ENCODE measurements at places on chromosomes 12 and 14. TPM values are rescaled to one million over a fixed set of nuclear protein-coding genes. Genes with fewer than 3 reads are reported as not detected.

DNA sequence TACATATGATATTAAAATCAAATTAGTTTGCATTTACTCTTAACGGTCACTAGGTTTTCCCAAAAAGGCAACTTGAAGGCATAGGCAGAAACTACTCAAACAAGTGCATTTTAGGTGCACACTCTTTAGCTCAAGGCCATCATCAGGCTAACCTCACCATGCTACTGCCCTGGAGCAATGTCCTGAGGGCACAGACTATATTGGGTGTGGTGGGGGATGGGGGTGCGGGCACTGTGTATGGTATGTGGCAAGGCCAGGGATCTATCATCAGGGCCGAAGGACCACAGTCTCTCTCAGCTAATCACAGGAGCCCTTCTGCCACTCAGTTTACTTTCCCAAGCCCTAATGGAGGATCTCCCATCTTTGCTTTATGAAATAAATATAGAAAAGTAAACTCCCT, 51.9 kb downstream of the SH2B3 start:
- H3K4me1 ChIP-seq = peaks cover 18% of the 10 kb centered on the region
- no peaks in the 10 kb centered on the region for H3K27me3 ChIP-seq
- DNase-seq = no peak
- H3K4me3 ChIP-seq = no peak overlapping the region
- H3K36me3 ChIP-seq = peaks cover 32% of the 10 kb centered on the region

DNA sequence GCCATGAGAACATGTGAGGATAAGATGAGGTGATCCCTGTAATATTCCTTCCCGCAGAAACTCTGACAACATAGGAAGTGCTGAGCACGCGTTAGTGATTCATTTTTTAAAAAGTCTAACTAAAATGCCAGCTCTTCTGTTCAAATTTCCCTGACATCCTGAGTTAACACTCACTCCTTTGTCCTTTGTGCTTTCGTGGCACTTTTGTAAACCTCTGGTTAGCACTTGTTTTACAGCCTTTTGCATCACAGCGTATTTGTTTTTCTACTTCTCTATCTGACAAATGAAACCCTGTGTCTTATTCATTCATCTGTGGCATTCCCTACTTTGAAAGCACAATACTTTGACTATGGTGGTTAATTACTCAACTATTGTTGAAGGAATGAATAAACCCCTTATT, 313.6 kb downstream of the NUAK1 start:
- no peaks in the 10 kb centered on the region for H3K27me3 ChIP-seq
- H3K27ac ChIP-seq = no peak overlapping the region
- H3K4me1 ChIP-seq = no peaks in the 10 kb centered on the region
- DNase-seq = no peak

DNA sequence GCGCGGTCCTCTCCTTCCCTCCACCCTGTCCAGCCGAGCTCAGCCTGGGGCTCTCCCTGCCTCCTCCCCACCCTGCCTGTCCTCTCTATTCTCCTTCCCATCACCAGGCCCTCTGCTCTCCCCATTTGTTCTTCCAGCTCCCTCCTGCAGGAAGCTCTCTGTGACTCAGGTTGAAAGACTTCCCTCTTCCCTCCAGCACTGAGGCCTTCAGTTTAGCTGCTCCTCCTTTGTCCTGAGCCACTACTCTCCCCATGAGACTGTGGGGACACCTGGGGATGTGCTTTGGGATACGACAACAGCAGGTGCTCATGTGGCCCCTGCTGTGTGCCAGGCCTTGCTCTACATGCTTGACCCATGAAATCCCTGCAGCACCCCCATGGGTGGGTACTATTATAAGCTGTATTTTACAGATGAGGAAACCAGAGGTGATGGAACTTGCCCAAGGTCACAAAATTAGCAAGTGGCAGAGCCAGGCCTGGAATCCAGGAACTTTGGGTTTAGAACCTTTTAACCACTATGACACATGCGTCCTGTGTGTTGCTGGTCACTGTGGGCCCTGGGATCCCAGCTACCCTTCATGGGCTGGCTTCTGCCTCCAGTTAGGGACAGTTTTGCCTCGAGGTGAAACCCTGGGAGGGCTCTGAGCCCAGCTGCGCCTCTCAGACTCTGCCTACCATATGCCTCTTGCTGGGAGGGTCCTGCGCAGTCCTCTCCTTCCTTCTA, 5.5 kb downstream of the KRT80 start:
- H3K36me3 ChIP-seq = no peaks in the 10 kb centered on the region
- H3K27ac ChIP-seq = no peak overlapping the region
- no peaks in the 10 kb centered on the region for H3K27me3 ChIP-seq
- peaks cover 23% of the 10 kb centered on the region for H3K4me1 ChIP-seq

DNA sequence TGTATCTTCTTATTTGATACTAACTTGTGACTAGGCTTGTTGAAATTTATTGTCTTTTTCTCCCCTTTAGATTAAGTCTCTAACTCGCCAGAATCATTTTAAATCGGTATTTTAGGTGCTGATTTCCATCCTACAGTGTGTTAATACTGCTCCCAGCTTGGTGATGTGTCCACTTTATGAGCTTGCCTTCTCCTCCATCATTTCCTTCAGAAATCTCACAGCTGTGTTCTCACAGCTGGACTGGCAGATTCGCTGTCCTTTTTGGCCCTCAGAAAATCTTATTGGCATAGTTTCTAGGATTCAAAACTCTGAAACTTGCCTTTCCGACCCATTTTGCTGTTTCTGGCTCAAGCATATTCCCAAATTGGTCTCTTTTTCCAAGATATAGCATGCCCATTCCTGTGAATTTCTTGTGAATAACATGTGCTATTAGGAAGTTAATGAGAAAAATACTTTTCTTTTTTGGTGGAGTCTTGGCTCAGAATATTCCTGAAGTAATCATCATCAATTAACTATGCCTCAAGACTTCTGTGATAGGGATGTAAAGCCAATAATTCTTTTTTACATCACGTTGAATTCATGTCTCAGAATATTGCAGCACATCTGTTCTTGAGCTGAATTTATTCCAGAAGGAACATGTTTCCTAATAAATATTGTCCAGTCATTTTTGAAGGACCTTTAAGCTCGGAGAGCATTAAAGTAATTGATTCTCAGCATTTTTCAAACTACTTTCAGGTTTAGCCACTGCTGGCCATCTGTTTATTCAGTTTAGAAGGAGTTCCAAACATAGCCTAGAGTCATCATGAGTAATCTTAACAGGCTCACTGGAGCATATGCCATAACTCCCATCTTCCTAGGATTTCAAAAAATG, 50.0 kb upstream of the USP44 start:
- H3K27me3 ChIP-seq = no peaks in the 10 kb centered on the region
- H3K27ac ChIP-seq = no peak overlapping the region
- H3K36me3 ChIP-seq = no peaks in the 10 kb centered on the region
- no peak for DNase-seq
- H3K4me1 ChIP-seq = no peaks in the 10 kb centered on the region
- H3K4me3 ChIP-seq = no peak overlapping the region

GRCh38 chr12:15049461-15050153, 76.8 kb downstream of the PDE6H start:
- H3K4me3 ChIP-seq = no peak overlapping the region
- no peaks in the 10 kb centered on the region for H3K27me3 ChIP-seq
- H3K36me3 ChIP-seq = no peaks in the 10 kb centered on the region
- H3K27ac ChIP-seq = no peak overlapping the region

Gene SETD3
- 160 TPM for total RNA-seq

DNA sequence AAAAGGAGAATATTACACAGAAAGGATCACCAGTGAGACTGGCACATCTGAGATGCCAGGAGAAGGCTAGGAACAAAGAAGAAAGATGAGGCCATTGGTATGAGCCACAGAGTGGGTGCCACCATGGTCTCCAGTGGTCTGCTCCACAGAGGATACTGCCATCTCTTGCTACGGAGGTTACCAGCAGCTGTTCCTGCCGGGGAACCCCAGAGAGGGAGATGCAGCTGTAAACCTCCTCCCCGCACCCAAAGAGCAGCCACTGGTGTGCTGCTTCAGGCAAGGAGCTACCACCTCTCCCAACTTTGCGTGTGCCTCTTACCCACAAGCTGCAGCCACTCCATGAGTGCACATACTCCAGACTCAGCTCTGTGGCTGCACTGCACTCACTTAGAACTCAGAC, 201.5 kb upstream of the RTL1 start:
- H3K4me3 ChIP-seq = no peak overlapping the region
- no peaks in the 10 kb centered on the region for H3K4me1 ChIP-seq
- H3K27ac ChIP-seq = no peak overlapping the region
- H3K36me3 ChIP-seq = no peaks in the 10 kb centered on the region

DNA sequence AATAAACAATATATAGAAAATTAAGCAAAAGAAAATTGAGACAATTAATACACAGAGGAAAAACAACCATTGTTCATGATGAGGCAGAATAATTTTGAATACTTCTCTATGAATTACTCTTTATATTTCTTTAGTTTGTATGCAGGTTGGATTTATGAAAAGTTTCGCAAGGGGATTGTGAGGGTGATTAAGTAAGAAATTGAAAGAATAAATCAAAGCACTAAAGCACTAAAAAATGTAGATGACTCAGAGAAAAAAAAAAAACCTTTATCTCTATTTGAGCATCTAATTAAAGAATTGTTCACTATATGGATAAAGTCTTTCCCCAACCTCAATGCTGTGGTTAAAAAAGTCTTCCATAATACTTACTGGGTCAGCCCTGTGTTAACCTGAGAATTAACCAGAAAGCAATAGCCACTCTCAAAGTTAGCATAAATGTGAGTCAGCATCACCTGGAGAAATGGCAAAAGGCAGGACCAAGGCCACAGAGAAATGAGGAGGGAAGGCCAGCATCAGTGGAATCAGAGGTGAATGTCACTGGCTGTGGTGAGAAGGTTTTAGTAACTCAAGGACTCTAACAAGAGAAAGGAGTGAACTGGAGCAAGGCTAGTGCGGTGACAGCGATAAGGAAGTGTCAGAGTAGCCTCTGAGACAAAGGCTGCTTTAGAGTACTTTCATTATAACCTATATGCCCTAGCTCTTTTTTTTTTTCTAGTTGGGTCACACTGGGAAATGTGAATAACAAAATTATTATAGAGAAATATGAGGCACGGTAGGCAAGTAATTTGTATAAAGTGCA, 310.4 kb downstream of the KCNC2 start:
- DNase-seq = no peak
- H3K27me3 ChIP-seq = no peaks in the 10 kb centered on the region
- no peak overlapping the region for H3K4me3 ChIP-seq
- no peak overlapping the region for H3K27ac ChIP-seq

DNA sequence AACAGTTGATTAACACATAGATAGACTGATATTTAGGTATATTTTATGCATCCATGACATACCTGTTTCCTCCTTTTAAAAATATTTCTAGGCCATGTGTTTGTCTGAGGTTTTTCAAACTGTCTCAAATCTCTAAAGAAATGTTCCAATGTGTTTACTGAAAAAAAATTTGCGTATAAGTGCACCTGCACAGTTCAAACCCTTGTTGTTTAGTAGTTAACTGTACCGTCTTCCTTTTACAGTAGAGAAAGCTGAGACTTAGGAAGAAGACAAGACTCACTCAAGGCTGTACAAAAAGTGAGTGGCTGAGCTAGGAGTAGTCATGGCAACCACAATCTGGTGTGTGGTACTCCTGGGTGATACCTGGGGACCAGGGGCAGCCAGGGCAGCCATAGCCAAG, 934.6 kb downstream of the VRK1 start:
- no peaks in the 10 kb centered on the region for H3K36me3 ChIP-seq
- H3K27ac ChIP-seq = no peak overlapping the region
- no peak for DNase-seq
- H3K27me3 ChIP-seq = no peaks in the 10 kb centered on the region
- no peak overlapping the region for H3K4me3 ChIP-seq

- H3K4me1 ChIP-seq = peaks cover 7% of the 10 kb centered on the region
- no peak for DNase-seq
- H3K27me3 ChIP-seq = no peaks in the 10 kb centered on the region
- peaks cover 37% of the 10 kb centered on the region for H3K36me3 ChIP-seq
- H3K27ac ChIP-seq = no peak overlapping the region
- no peak overlapping the region for H3K4me3 ChIP-seq
Measured at GRCh38 chr14:95471476-95471875, 45.0 kb downstream of the SYNE3 start.

- H3K4me3 ChIP-seq = no peak overlapping the region
- H3K4me1 ChIP-seq = no peaks in the 10 kb centered on the region
- H3K36me3 ChIP-seq = no peaks in the 10 kb centered on the region
- H3K27ac ChIP-seq = no peak overlapping the region
- H3K27me3 ChIP-seq = peaks cover 5% of the 10 kb centered on the region
- no peak for DNase-seq
Measured at GRCh38 chr12:23954332-23954731, 4.9 kb upstream of the SOX5 start.

All from natural killer cell (primary cell).